Keratinocyte (primary cell): ENCODE measurements at places on chromosomes 2 and 18.

DNA sequence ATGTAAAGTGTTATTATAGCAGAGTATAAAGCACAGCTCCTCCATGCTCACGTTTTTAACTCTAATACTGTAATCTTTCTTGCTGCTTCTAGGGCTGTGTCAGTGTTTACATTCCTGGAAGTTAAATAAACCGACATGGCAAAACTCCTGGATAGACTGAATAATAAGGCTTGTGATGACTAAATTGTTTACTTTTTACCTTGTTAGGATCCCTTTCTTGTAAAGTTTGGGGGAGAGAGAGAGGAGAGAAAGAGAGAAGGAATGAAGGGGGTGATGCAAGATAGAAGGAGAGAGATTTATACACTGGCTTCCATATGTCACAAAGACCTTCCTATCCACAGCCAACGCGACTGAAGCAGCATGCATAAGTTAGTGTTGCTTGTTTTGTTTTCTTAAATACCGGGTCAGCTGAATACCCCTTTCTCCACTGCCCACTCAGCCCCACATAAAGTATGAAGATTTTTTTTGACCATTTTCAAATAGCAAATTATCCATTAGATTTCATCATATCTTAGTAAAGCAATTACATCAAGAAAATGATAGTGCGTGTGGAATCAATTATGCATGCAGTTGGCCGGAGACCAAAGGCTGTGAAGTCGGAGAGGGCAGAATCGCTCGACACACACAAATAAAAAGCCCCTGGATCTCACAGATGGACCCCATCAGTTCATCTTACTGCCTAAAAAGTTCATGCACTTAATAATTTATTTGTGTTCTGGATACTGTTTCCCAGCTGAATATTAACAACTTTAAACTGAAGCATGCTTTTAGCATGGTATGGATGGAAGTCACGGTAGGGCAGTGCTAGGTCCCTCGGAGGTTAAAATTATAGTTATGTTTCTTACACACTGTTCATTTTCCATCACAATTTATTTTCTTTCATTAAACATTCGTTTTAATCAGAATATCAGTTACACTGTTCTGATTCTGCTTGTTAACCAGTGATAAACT is 20.1 kb downstream of the BCL11A start:
- no peak for DNase-seq

DNA sequence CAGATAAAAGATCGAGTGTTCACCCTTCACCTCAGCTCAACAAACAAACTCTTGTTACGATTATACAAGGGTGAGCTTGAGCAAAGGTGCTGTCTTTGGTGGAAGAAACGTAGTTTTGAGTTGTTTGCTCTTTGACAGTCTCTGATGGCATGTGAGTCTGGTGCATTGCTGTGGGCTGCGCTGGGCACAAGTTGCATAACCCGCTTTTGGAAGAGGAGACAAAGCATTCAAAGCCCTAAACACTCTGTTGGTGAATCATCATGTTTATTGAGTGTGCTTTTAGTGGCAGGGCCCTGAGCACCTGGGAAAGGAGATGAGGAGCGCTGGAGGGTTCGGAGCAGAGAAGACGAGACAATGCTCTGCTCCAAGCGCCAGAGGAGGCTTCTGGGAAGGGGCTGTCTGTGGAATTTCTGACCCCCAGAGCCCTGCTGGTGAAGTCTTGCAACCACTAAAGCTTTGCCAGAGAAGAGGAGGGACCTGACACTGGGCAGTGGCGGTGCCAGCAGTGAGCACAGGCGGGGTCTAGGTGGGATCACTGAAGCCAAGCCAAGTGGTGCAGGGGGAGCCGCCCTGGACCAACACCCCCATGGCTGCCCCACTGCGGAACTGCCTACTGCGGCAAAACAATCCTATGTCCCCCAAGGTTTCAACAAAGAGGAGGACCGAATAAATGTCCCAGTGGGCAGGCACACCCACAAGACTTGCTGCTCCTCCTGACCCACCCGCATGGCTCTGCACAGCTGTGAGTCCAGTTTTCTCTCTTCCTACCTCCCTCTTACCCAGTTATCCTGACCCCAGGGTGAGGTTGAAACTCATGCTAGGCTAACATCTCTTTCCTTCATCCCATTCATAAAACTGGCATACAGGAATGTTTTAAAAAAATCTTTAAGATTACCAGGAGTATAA is 64.0 kb downstream of the TNFRSF11A start:
- DNase-seq: no peak

DNA sequence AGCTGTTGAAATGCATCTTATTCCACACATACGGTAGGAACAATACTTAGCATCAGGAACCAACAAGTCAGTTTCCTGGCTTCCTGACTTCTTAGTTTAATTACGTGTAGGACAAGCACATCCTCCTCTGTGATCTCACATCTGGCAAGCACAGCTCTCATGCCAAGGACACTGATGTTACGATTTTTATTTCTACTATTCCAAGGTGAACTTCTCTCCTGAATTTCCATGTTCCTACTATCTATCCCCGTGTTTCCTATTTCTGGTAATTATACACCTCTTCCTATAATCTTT is 374.0 kb downstream of the NCKAP5 start:
- no peak for DNase-seq

DNA sequence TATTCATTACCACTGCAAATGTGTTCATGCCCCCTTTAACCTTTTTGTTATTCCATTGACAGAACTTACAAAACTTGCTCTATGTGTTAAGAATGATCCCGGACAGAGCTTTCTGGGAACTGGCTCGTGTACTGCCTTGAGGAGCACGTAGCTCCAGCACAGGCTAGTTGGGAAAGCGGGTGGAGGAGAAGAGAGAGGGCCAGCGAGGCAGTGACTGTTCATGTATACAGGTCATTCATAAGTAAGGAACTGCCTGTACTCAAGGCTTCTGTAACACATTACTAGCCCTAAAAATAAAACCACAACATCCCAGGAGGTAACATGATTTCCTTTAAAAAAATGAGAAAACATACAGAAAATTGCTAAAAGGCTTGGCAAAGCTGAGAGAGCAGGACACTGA is 109.0 kb downstream of the STK39 start:
- DNase-seq: no peak
